Neural progenitor cell (in vitro differentiated cells): ENCODE measurements at places on chromosomes 13 and 19. TPM values are rescaled to one million over a fixed set of nuclear protein-coding genes. Genes with fewer than 3 reads are reported as not detected.
A peak's percentile ranks its signal among the peaks of the same experiment; 100 is the strongest.

Gene NRTN
- total RNA-seq: 2.4 and 6.0 TPM in 2 replicates

DNA sequence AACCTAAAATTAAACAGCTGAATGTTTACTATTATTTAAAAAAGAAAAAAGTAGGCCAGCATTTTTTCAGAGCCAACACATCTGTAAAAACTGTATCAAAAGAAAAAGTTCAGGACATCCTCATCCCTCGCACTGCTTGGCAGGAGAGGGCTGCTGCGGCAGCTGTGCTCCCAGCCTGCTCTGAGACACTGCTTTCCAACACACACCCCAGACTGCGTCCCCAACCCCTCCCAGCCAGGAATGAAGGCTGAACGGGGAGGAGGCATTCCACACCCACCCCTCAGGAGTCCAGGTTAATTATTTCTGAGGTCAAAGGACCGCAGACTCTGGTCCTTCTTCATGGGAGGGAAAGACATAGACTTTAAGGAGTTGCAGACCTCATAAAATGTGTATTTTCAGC, 43.1 kb downstream of the COL4A1 start:
- H3K27me3 ChIP-seq: peaks cover 4% of the 10 kb centered on the region
- H3K4me1 ChIP-seq: peaks cover 71% of the 10 kb centered on the region
- H3K4me3 ChIP-seq: no peak overlapping the region
- H3K36me3 ChIP-seq: no peaks in the 10 kb centered on the region
- H3K27ac ChIP-seq: no peak overlapping the region
- peak; percentile 45 for DNase-seq

GRCh38 chr19:48544856-48545750, 6.9 kb upstream of the SULT2B1 start:
- no peak overlapping the region for H3K27ac ChIP-seq
- H3K27me3 ChIP-seq: no peaks in the 10 kb centered on the region
- peaks cover 8% of the 10 kb centered on the region for H3K4me1 ChIP-seq

GRCh38 chr13:41970918-41971317, 10.0 kb upstream of the VWA8 start:
- no peaks in the 10 kb centered on the region for H3K36me3 ChIP-seq
- peaks cover 9% of the 10 kb centered on the region for H3K4me1 ChIP-seq
- H3K27me3 ChIP-seq: no peaks in the 10 kb centered on the region
- DNase-seq: no peak
- no peak overlapping the region for H3K27ac ChIP-seq

DNA sequence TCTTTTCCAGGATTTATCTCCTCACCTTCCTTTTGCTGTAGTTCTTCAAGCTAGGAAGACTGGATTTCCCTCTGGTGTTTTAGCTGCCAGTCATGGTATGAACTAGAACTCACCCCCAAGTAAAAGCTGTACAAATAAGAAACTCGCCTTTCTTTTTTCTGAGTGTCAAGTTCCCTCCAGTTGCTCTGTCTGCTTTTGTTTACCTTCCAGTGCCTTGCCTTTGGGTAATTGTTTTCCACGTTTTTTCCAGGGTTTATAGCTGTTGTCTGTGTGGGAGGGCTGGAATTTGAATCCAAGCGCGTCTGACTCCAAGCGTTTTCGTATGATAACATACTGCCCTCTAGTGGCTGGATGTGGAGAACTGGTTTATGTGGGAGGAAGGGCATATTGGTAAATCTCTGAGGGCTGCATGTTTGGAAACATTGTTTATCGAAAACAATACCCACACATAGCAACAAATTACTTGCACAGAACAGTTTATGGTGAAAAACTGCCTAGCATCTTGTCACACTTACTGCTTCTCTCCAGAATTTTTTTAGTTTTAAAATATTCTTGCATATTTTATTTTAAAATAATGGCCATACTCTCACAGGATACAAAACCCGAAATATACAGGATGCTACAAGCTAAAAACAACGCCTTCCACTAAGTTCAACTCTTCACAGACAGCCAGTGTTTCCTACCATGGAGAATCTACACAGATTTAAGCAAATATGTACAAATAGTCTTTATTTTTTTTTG, 19.2 kb downstream of the RCN3 start:
- no peaks in the 10 kb centered on the region for H3K36me3 ChIP-seq
- no peaks in the 10 kb centered on the region for H3K27me3 ChIP-seq
- H3K4me3 ChIP-seq: no peak overlapping the region
- DNase-seq: peak; percentile 95
- no peak overlapping the region for H3K27ac ChIP-seq
- peaks cover 3% of the 10 kb centered on the region for H3K4me1 ChIP-seq

- H3K4me1 ChIP-seq: peaks cover 5% of the 10 kb centered on the region
- H3K27ac ChIP-seq: no peak overlapping the region
- H3K36me3 ChIP-seq: no peaks in the 10 kb centered on the region
- DNase-seq: no peak
- H3K4me3 ChIP-seq: no peak overlapping the region
These were observed 6.1 kb downstream of the LRFN3 start for GRCh38 chr19:35942235-35942634.

GRCh38 chr13:55199134-55199533, 1941.6 kb upstream of the PRR20A start:
- no peak overlapping the region for H3K4me3 ChIP-seq
- H3K27me3 ChIP-seq: no peaks in the 10 kb centered on the region
- no peaks in the 10 kb centered on the region for H3K4me1 ChIP-seq
- DNase-seq: peak; percentile 47
- H3K27ac ChIP-seq: no peak overlapping the region
